H54 (cell line): ENCODE measurements at places on chromosomes 1 and 21.
A peak's percentile ranks its signal among the peaks of the same experiment; 100 is the strongest.

DNA sequence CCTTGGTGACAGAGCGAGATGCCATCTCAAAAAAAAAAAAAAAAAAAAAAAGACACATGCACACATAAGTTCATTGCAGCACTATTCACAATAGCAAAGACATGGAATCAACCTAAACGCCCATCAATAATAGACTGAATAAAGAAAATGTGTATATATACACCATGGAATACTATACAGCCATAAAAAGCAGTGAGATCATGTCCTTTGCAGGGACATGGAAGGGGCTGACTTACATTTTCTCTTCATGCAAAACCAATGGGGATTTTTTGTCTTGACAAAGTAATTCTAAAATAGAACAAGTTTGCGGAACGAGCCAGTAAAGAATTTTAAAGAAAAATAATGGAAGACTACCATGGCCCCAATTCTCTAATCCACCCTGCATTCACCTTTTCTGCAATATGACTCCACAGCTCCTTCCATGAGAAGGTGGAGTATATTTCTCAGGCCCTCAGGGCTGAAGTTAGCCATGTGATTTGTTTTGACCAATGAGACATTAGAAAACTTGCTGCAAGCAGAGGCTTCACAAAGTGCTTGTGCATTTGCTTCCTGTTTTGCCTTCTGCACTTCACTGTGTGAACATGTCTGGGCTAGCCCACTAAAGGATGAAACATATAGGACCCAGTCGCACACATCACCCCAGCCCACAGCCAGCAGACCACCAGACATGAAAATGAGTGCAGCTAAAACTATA lies 78.8 kb upstream of the NR5A2 start:
- no peak for DNase-seq

- DNase-seq, result no peak
These were observed 56.1 kb downstream of the MEF2D start for GRCh38 chr1:156444407-156445001.

- DNase-seq, result no peak
These were observed 25.8 kb upstream of the CAPZB start for GRCh38 chr1:19511116-19511515.

DNA sequence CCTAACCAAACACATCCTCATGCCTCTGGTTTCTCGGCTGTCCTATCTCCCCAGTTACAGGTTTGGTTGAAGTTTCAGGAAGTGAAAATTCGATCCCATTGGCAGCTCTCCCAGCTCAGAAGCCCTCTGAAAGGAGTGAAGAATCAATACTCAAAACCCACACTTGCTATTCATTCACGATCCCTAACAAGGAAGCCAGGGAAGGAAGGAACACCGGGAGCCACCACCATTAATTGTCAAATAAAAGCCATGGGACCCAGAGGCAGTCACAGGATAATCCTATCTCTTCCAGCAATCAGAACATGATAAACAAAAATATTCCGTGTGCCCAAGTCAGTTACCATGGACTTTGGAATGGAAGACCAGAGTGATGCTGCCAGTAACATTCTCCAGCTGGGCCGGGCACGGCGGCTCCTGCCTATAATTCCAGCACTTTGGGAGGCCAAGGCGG lies 7.0 kb downstream of the TMPRSS2 start:
- no peak for DNase-seq

DNA sequence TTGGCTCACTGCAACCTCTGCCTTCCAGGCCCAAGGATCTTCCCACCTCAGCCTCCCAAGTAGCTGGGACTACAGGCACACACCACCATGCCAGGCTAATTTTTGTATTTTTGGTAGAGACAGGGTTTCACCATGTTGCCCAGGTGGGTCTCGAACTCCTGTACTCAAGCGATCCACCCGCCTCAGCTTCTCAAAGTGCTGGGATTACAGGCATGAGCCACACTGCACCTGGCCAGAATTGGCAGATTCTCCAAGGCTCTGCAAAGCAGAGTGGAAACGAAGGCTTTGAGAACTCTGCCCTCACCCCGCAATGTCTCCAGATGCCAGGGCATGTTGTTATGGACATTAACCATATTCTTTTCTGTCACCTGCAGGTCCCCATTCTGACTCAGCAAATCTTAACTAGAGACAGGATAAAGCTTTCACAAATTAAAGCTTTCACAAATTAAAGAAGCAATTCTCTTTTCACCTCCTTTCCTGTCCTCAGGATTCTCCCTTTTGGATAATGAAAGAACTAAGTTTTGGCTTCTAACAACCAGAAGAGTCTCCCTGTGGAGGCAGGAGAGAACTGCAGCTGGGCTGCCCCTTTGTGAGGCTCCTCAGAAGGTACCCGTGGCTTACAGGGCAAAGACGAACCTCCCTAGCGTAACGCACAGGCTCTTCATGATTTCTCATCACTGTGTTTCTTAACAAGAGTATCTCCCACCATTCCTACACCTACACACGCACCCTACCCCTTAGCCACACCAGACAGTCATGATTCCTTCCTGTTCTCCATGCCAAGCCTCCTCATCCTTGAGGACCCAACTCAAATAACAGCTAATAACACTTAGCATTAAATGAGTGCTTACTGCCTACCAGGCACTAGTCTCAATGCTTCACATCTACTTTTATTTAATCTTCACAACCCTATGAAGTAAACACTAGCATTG lies 29.8 kb downstream of the GPA33 start:
- no peak for DNase-seq

DNA sequence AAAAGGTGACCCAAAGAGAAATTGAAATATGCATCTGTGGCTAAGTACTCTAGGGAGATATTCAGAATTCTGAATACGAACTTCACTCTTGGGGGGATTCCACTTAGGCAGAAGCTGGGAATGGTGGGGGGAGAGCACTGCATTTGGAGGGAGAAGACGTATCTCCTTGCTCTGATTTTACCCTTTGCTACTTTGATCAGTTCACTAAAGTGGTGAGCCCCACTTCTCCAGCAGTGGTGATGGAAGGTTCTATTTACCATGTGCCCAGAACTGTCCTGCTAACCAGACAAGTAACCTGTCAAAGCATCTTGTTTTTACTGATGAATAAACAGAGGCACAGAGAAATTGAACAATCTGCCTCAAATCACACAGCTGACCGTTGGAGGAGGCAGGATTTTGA lies 483.4 kb downstream of the SIPA1L2 start:
- DNase-seq, result no peak

- no peak for DNase-seq
These were observed 50.2 kb upstream of the TSHB start for GRCh38 chr1:114979278-114979891.

DNA sequence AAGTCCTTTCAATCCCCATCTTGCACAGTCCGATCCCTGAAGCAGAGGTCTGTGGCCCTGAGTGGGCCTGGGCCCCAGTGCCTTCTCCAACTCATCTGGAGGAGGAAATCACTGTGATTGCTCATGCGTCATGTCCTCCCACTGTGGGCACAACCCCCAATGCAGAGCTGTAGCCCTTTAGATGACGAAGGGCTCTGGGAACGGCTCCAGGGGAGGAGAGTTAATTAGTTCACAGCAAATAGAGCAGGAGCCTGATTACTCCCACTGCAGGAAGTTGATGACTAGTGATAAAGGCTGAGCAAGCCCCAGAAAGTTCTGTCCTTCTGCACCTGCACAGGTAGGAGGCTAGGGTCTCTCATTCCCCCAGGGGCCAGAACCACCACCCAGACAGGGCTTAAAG lies 111.5 kb downstream of the CCDC185 start:
- peak; percentile 52 for DNase-seq

DNA sequence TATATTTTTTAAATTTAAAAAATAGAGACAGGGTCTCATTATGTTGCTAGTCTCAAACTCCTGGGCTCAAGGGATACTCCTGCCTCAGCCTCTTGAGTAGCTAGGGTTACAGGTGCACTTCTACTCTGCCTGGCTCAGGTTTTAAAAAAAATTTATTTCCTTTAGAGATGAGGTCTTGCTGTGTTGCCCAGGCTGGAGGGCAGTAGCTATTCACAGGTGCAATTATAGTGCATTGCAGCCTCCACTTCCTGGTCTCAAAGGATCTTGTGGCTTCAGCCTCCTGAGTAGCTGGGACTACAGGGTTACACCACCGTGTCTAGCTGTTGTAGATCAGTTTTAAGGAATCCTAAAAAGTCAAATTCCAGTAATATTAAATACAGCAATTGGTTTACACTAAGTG lies 5.0 kb downstream of the RNF11 start:
- no peak for DNase-seq

- DNase-seq, result no peak
These were observed 460 bp downstream of the SERPINC1 start for GRCh38 chr1:173916667-173917066.

- DNase-seq, result no peak
These were observed 67.3 kb downstream of the VAV3 start for GRCh38 chr1:107897438-107898345.

DNA sequence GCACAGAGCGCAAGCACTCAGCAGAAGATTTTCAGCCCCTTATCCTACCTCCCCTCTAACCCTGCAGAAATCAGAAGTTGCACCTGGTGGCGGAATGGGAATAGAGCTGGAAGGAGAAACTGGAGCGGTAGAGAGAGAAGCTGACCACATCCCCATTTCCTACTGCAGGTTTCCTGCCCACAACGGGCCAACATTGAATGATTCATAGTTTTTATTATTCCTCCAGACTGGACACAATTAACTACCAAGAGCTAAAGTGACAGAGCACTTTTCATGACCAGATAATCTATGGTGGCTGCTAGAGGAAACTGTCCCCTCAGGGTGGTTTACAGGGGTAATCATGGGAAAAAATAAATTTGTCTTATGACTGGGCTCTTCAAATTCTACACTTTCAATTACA lies 21.3 kb upstream of the LRRC8D start:
- no peak for DNase-seq

- no peak for DNase-seq
These were observed 253.8 kb upstream of the PLXNA2 start for GRCh38 chr1:208497866-208498541.
